ENCODE measurements at places on chromosomes 13 and 19.

DNA sequence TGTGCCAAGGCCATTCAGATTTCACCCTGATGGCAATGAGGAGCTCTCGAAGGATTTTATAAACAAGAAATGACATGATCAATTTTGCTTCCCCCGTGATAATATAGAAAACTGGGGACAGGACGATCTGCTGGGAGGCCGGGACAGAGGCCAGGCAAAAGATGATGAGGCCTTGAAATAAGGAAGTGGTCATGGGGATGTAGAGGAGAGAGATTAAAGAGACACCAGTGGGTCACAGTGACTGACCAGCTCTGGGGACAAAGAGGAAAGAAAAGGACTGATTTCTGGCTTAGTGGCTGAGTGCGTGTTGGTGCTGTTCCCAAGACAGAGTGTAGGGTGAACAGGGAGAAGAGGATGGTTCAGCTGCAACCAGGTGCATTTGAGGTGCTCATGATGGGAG, 68.7 kb upstream of the FLT1 start:
- DNase-seq: no peak

DNA sequence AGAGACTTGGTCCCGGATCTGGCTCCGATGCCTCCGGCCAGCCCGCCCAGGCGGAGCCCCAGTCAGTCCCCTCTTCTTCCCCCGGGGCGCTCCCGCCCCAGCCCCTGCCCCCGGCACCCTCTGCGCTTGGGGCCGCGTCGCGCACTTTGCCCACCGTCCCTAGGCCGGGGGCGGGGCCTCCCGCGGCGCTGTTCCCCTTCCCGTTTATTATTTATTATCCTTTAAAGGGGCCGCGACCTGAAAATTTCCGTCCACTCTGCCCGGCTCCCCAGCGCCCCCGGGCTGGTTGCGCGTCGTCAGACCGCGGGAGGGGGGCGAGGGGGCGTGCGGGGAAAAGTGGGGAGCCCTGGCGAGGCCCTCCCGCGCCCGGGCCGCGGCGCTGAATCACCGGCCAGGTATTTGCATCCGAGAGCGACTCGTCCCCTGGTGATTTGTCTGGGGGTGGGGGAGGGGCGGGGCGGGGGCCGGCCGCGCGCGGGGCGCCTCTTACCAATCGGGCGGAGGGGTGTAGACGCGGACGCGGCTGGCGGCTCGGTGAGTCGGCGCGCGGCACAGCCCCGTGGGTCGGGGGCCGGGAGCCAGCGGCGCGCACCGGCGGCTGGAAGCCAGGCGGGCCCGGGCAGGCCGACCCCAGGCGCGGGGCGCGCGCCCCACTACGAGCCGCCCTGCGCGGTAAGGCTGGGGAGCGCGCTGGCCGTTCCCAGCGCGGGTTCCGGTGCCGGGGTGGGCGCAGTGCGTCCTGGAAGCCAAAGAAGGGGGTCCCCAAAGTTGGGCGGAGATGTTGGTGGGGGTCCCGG, at the start of gene ARID3A:
ARID3A (plus strand) TSS at position 510 of the 797 bp plus-strand sequence. CDS start 3,494 bp downstream, outside the sequence.
- peak; percentile 85 for DNase-seq

DNA sequence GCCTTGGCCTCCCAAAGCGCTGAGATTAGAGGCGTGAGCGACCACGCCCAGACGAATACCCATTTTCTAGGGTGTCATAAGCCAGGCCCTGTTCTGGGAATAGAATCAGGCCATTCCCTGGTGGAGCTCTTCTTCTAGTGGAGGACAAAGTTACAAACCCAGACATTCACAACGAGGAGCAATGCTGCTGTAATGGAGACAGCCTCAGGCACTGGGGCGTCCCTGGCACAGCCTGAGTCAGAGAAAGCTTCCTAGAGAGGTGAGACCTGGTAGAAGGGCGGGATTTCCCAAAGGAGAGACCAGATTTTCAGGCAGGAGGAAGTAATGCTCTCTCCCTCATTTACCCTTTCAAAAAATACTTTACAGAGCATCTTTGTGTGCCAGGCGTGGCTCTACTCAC, 12.7 kb downstream of the PRKCG start:
- no peak for DNase-seq

- no peak for DNase-seq
Observed at GRCh38 chr19:34350161-34350561, 14.8 kb upstream of the GPI start.

- no peak for DNase-seq
Observed at GRCh38 chr13:98609756-98610155, 32.8 kb upstream of the STK24 start.

DNA sequence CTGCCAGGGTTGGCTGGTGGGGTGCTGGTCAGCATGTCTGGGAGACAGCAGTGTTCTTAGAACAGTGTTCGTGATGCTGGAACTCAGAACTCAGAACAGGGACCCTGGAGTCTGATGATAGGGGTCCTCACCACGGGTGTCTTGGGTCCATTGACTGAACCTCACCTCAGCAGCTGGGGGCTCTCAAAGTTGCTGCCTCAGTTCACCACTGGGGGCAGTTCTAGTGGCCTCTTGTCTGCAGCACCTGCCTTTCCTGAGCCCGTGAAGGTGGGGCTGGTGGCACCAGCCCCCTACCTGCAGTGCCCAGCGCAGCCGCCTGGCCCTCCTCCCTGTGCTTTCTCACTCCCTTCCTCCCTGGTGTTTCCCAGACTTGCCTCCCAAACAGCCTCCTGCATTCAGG, 28.5 kb downstream of the SAFB start:
- DNase-seq: no peak
